Mucosa of gallbladder (tissue), 1 donor: ENCODE measurements at places on chromosomes 3 and 15. TPM values are rescaled to one million over a fixed set of nuclear protein-coding genes. Genes with fewer than 3 reads are reported as not detected.

The CTXND1 gene
- 0.09 TPM for total RNA-seq

The MST1R gene
- total RNA-seq = 131 TPM

The SMC4 gene
- total RNA-seq = 32.2 TPM

The GOLGA8T gene
- 0.66 TPM for total RNA-seq
